T-helper 2 cell treated with Interferon-gamma antibody and Interleukin-4, amounts not matched to agents 100 ng/mL and 5 ng/mL, for 36 hours (primary cell): ENCODE measurements at places on chromosomes 11 and 22. TPM values are rescaled to one million over a fixed set of nuclear protein-coding genes. Genes with fewer than 3 reads are reported as not detected.

KRTAP5-10 gene
- not detected in 2 replicates for total RNA-seq

DENND5A gene
- total RNA-seq = 44.7 and 47.0 TPM in 2 replicates

C11orf91 gene
- total RNA-seq = 0.25 and 0.32 TPM in 2 replicates

TTC38 gene
- 13.6 and 18.6 TPM in 2 replicates for total RNA-seq

TREH gene
- not detected in 2 replicates for total RNA-seq

RASSF10 gene
- total RNA-seq = not detected in 2 replicates

MYBPC3 gene
- total RNA-seq = not detected in 2 replicates

PNPLA2 gene
- 43.0 and 50.3 TPM in 2 replicates for total RNA-seq

DGKZ gene
- 149 and 152 TPM in 2 replicates for total RNA-seq

LGALS12 gene
- total RNA-seq = 0.14 TPM in 2 replicates

HIC2 gene
- total RNA-seq = 4.5 and 4.8 TPM in 2 replicates

LINC01488 gene
- total RNA-seq = not detected in 2 replicates

PLA2G6 gene
- total RNA-seq = 47.4 and 47.7 TPM in 2 replicates

GPR83 gene
- 0.09 and 0.11 TPM in 2 replicates for total RNA-seq

OR51B5 gene
- total RNA-seq = not detected in 2 replicates

UBASH3B gene
- 22.9 and 24.8 TPM in 2 replicates for total RNA-seq

SLC25A1 gene
- total RNA-seq = 42.6 and 45.4 TPM in 2 replicates

DNAJB7 gene
- not detected in 2 replicates for total RNA-seq

HTR3B gene
- total RNA-seq = not detected in 2 replicates

TESMIN gene
- 7.6 and 11.0 TPM in 2 replicates for total RNA-seq

CABP7 gene
- total RNA-seq = 0.05 TPM in 1 of 2 replicates, not detected in the other

SLC22A25 gene
- not detected in 2 replicates for total RNA-seq

OR6T1 gene
- total RNA-seq = not detected in 2 replicates
